Activated naive CD4-positive, alpha-beta T cell treated with anti-CD3 and anti-CD28 coated beads, Interleukin-2, amount 50 U/mL, for 72 hours (primary cell): ENCODE measurements at places on chromosomes 13 and 19.

GRCh38 chr13:103873725-103874124, 807.5 kb upstream of the SLC10A2 start:
- DNase-seq = no peak

DNA sequence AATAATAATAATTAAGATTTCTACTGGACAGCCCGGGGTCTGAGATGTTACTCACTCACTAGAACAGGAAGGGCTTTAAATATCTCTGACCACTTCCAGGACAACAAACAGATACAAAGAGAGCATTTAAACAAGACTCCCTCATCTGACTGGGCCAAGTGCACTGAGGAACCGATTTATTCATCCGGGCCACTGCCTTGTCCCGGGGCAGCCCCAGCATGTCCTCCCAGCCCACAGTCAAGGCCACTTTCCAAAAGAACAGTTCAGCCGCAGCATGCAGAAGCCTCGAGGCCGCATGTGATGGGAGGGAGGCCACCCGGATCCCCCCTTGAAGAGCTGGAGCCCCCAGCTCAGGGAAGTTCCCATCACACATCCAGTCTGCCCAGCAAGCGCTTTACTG, 30.5 kb downstream of the MLLT1 start:
- DNase-seq = no peak

DNA sequence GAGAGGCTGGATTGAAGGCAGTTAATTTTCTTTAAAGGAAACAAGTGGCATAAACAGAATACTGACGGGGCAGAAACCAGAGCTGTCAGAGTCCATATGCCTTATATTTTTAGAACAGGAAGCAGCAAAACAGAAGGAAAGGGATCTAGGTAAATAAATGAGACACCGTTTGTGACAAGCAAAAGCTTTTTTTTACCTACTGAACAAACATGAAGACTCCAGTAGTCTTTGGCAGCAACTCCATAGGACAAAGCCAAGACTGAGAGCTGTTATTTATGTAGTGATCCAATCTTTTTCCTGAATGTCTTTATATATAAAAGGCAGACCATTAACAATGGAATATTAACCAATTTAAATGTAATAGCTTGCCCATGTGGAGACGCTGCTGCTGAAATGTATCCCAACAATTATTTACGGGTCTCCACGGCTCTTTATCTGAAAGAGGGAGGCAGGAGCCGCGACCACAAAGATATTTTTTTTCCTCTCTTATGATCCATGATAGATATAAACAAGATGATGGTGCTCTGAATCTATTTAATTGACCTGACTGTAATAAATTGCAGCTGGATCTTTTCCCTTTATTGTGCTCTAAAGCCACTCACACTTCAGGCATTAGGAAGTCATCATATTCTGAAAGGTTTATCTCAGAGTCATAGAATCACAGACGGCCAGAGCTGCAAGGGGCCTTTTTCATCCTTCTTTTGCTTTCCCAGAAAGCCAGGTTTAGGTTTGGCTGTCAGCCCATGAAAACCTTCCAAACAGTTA, 687.8 kb downstream of the EFNB2 start:
- no peak for DNase-seq

GRCh38 chr19:17490411-17490810, 20.1 kb downstream of the SLC27A1 start:
- no peak for DNase-seq

DNA sequence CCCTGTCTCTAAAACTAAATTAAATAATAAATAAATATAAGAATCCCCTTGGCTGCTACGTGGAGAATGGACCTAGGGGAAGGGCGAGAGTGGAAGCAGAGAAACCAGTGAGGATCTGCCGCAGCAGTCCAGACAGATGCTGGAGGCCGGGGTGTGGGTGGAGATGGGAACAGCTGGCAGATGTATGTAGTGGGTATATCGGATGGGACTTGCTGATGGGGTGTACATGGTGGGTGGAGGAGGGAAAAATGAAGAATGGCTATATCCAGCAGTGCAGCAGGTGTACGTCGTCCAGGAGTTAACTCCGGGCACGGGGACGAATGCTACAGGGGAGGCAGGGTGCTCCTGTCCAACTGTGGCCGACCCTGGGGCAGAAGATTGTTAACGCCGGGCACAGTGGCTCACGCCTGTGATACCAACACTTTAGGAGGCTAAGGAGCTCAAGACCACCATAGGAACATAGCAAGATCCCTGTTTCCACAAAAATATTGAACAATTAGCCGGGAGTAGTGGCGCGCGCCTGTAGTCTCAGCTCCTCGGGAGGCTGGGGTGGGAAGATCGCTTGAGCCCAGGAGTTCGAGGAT, 654 bp downstream of the CEP89 start:
- DNase-seq = peak; percentile 2

- DNase-seq = no peak
Measured at GRCh38 chr13:30133554-30133912, 173.8 kb downstream of the KATNAL1 start.

DNA sequence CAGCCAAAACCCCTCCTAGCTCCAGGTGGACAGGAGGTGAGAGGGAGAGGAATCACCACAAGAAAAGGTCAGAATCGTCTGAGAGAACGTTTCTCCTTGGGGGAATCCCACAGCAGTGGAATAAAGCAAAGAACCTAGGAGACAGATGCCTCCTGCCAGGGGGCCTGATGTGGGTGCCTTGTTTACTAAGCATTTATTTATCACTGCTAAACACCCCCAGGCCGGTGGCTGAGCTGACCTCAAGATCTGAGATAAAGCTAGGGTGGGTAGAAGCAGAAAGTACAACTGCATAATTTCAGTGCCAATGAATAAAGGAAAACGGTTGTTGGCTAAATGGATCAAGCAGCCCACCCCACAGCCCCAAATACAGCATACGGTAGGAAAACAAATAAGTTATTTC, 33.9 kb upstream of the ATP11A start:
- no peak for DNase-seq

DNA sequence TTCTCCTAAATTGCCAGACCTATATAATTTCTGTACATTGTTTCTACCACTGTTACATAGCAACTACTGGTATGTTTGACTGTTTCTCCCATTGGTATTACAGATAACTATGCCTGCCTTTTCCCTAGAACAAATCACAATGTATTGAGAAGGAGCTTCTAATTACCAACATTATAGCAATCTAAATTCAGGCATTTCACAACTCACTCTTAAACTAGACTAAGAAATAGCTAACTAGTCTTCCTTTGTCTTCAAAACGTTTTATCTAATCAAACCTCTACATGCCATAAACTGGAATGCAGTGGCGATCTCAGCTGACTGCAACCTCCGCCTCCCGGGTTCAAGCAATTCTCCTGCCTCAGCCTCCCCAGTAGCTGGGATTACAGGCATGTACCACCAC, 18.2 kb downstream of the RBM26 start:
- no peak for DNase-seq

GRCh38 chr13:98942997-98943396, 34.9 kb downstream of the DOCK9 start:
- no peak for DNase-seq
